Heart left ventricle (tissue), 16 donors: ENCODE measurements at places on chromosomes 11 and 22.

GRCh38 chr11:2098691-2099515, 40.3 kb downstream of the IGF2 start:
- no peak for DNase-seq

DNA sequence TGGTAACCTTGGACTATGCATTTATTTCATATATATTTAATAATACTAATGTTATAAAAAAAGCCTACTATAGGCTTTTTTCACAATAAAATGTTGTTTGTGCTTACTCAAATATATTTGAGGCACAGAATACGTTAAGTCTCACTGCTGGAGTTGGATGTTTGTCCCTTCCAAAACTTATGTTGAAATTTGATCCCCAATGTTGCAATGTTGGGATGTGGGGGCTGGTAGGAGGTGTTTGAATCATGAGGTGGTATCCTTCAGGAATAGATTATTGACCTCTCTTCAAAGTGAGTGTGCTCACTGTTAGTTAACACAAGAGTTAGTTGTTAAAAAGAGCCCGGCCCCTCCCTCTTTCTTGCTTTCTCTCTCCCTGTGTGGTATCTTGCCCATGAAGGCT, 1295.9 kb downstream of the JRKL start:
- no peak for DNase-seq

DNA sequence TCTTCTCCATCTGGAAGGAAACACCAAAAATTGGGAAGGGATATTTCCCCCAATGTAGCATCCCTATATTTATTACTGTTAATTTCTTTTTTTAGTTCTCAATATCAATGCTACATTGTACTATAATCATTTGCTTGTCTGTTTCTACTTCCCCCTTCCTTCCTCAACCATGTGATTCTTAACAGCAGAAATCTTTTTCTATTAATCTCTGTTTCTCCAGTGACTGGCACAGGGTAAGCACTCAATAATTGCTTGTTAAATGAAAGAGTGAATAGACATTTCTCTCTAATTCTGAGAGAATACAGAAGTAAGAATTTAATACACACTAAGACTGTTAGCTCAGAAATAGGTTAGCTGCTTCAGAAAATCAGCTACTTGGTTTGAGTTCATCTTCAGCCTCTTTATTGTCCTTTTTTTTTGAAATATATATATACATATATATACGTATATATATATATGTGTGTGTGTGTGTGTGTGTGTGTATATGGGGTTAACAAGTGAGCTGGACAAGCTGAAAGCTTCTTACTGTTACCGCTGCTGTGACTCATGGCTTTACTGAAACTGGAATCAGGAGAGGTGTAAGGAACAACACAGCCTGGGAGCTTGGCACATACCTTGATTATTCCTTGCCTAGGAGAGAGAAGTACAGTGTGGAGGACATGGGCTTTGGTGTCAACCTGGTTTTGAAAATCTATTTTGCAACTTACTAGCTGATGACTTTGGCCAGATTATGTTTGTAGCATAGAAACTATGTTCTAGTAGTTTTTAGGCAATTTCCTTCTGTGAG, 26.2 kb upstream of the PDE3B start:
- DNase-seq: no peak

DNA sequence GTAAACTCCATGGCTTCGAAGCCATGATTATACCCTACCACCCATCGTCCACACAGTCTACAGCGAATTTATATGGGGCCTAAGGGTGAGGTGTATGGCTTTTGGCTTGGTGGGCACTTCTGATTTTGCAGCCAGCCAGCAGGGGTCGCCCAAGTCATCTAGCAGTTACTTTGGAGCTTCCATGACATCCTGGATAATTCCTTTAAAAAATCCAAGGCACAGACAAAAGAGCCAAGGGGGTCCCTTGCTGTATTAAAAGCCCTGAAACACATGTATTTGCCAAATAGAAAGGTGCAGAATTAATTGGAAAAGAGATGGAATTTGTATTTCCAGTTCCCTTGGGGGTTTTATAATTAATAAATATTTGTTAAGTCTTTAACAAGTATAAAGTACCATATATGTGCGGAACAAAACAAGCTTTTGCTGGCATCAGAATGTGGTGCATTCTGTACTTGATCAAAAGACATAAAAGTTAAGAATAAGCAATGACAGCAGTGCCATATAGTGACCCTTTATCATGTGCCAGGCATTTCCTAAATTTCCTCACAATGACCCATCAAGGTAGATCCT, 132.8 kb upstream of the PITPNB start:
- DNase-seq: peak; percentile 72

DNA sequence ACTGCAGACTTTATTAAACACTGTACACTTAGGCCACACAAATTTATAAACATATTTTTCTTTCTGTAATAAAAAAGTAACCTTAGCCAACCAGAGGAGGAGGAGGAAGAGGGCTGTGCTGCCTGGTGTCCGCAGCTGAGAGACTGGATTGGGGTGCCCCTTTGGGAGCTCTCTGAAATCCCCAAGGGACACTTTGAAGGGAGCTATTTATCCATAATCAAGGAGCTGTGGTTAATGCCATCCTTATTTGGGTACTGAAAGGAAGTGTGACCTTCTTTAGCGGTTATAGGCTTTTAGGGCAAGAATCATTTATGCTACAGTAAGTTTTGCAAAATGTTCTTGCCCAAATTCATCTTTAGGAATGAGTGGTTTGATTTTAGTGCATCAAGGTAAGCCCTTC, 125.8 kb downstream of the RASSF10 start:
- DNase-seq: no peak
